ENCODE measurements at places on chromosomes 7 and 10.

DNA sequence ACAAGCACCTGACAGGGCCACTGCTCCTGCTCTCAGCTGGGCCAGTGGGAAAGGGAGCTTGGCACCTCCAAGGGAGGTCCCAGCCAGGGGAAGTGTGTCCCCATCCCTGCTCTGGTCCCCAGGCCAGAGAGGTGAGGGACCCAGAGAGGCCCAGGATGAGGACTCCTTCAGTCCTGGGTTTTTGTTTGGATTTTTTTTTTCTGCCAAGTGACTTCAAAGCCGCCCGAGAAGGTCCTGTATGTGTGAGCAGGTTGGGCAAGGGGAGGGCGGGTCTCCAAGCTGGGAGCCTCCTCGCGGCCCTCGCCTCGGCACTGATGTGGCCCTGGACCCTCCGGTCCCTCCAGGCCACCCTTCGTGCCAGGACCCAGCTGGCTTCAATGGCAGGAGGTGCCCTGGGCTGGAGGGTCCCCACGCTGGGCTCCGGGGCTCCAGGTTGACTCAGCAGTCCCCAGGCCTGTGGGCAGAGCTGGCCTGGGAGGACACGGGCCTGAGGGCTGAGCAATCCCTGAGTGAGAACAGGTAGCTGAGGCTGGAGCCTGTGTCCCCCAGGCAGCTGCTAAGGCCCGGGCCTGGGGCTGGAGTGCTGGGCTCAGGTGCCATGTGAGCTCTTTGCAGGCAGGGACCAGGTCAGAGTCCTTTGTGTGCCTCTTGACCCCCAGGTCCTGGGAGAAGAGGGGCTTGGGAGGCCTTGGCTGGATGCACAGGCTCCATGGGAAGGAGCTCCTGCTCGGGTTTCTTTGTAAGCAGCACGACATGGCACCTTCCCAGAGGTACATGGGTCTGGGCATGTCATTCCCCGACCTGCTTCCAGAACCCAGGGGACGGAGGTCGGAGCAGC, 140.6 kb downstream of the FAM53B start:
- no peak for DNase-seq

GRCh38 chr10:20745556-20746375, 151.3 kb downstream of the NEBL start:
- no peak for DNase-seq

DNA sequence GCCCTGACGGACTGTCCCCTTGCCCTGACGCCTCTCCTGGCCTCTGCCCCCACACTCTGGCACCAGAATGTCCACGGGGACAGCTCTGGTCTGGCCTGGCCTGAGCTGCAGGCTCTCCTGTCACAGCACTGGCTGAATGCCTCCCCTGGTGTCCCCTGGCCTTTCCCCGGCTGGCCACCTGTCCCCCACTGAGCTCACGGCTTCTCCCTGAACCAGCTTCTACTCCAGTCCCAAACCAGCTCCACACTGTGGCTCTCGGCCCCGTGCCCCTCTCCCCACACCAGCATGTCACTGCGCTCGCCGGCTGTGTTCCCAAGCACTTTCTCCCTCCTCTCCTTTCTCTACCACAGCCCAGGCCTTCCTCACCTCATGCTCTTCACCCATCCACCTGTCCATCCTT, 386.4 kb downstream of the DNAJB6 start:
- DNase-seq, result no peak

DNA sequence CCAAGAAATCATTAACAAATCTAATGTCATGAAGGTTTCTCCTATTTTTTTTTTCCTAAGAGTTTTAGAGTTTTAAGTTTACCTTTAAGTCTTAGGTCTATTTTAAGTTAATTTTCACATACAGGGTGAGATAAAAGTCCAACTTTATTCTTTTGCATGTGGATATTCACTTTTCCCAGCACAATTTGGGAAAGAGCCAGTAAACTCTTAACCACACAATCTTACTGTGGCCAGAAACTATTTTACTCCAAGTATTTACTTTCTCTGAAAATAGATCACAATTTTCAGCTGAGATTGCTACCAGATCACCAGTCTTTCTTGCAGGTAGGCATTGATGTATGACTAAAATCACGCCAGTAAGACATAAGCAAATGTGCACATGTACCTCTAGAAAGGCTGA, 728.5 kb downstream of the TNS3 start:
- no peak for DNase-seq

GRCh38 chr10:102555781-102556328, 52.1 kb downstream of the SUFU start:
- no peak for DNase-seq
